NCI-H1436 treated with DMSO at 0.1 percent for 48 hours (cell line): ENCODE measurements at places on chromosomes 7 and 10.

DNA sequence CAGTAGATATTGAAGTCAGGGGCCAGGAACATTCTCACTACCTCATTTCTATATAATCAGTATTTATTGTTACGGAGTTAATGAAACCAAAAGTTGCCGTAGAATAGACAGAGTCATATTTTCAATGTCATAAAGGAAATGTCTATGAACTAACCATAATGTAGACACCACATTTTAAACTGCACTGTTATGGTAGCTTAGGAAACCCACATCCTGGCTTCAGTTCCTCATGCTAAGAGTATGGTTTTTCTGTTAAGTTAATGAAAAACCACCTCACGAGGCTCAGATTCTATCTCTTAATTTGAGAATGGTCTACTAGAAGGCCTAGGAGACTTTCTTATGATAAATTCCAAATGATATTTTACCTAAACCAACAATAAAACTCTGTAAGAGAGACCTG is 166.5 kb downstream of the TMEM26 start:
- no peak for DNase-seq

DNA sequence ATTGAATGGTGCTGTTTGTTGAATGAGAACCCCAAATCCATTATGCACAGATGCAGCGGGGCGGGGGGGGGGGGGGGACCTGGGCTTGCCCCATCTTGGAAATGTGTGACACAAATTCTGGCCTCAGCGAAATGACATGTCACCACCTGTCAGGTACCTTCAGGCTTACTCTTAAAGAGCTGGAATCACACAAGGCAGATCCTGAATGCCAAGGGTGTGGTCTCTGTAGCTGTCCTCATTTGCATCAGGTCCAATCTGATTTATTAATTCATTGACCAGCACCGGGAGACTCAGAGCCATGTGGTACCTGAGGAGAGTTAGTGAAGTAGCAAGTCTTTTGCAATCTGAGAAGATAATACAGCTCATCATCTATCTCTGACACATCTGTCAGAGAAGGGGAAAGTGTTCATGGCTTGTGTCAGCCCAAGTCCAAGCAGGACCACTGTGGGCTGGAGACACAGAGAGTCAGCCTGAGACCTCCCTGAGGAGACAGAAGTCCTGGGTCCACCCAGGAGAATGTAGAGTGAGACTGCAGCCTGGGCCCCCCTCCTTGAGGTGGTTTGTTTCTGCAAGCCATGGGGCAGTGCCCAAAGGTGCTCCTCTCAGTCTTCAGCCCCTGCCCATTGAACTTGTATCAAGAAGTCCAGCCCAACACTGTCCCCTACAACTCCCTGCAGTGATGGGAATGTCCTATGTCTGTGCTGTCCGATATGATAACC is 46.7 kb downstream of the ADCYAP1R1 start:
- DNase-seq, result no peak

DNA sequence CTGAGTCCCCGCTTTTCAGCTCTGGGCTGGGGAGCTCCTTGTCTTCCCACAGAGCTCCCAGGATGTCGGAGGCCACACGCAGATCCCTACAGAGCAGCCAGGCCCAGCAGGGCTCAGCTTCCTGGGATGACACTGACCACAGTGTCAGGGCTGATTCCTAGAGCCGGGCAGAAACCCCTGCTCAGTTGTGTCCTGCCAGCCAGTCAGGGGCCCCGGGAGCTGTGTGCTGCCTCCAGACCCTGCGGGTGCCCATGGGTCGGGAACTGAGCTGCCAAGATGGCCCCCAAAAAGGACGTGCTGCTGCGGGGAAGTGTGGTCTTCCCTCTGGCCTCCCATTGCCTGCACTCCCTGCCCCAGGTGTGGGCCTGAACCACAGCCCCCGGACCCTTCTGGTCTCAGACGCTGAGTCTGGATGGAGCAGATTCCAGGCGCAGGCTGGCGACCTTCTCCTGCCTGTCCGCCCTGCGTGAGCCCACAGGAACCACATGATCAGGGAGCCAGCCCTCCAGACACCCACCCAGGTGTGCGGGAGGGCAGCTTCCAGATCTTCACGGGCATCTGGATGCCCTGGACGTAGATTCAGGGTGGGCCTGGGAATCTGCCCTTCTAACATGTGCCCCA is 217.4 kb downstream of the MAD1L1 start:
- DNase-seq, result no peak

GRCh38 chr10:101644002-101644401 is 51.0 kb downstream of the FBXW4 start:
- DNase-seq, result no peak

DNA sequence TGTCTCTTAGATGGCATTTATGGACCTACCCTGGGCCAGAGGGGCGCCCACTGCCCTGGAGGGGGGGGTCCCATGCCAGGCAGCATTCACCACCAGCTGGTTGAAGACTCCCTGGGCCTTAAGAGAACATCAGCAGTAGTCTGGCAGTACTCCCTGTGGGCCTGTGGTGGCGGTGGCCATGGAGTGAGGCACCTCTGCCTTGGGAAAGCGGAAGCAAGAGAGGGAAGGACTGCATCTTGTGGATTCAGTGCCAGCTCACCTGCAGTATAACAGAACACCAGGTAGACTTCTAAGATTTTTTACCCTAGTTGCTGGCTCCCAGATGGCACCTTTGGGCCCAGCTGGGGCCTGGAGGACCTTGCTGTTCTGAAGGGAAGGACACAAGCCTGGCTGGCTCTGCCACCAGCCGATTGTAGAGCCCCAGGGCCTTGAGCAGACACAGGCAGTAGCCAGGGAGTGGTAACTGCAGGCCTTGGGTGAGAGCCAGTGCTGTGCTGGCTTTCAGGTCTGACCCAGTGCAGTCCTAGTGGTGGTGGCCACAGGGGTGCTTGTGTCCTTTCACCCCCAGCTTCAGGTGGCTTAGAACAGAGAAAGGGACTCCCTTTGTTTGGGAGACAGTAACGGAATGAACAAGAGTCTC is 15.8 kb downstream of the PLAC9 start:
- DNase-seq, result no peak

GRCh38 chr7:111113263-111114017 is 22.5 kb downstream of the LRRN3 start:
- no peak for DNase-seq

- no peak for DNase-seq
These were observed 55.1 kb upstream of the LAMB1 start for GRCh38 chr7:108057951-108058481.

DNA sequence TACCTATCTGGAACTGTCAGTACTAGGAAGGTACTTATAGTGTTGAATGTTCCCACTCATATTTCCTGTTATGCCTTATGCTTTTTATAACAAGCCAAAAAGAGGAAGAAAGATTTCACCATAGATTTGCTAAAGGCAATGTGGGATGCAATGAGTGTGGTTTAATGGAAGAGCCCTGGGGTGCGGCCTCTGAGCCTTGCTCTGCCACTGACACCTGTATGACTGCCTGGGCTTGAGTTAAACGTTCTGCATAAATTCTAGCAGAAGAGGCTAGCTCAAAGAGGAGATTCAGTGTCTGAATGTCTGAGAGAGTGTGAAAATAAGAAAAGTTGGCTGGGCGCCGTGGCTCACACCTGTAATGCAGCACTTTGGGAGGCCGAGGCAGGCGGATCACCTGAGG is 143.8 kb downstream of the TPST1 start:
- DNase-seq, result no peak

DNA sequence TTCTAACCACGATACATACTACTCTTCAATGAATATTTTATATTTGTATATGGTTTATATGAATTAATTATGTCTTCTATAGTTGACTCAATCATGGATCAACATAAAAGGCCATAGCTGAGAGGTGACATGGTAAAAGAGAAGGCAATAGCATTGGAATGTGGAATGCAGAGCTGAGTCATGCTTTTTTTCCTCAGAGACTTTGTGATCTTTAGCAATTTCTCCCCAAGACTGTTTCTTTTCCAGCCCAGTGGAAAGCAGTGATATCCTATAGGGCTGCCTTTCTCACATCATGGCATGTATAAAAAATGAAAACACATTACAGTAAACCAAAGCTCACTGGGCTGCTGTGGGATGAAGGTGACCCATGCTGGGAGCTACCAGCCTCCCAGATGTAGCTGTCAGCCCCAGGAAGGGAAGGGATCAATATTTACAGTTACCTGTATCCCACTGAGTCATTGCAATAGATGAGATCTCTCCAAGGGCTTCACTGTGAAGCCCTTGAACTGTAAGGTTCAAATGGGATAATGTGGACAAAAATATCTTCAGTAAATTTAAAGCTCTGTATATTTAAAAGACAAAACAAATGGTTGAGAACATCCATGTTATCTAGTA is 30.2 kb downstream of the SLC39A12 start:
- DNase-seq, result no peak

GRCh38 chr10:19816411-19817230 is at the start of gene PLXDC2:
PLXDC2 (plus strand) TSS chr10:19816432.
- DNase-seq, result no peak

DNA sequence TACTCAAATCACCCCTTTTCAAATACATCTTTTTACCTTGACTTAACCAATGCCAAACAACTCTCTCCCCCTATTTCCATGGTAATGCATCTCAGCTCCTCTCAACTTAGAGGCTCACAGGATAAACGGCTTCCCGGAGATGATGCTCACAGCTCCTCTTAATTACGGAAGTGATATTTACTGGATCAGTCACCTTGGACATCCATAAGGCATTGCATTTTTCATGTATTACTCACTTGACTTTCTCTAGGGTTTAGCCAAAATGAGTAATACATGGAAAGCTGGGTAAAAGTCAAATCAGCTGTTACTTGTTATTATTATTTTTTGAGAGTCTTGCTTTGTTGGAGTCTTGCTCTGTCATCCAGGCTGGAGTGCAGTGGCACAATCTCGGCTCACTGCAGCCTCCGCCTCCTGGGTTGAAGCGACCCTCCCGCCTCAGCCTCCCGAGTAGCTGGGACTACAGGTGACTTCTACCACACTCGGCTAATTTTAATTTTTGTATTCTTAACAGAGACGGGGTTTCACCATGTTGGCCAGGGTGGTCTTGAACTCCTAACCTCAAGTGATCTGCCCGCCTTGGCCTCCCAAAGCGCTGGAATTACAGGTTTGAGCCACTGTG is 73.3 kb upstream of the RHEB start:
- no peak for DNase-seq
